Caki2 (cell line): ENCODE measurements at places on chromosomes 13 and 19.

DNA sequence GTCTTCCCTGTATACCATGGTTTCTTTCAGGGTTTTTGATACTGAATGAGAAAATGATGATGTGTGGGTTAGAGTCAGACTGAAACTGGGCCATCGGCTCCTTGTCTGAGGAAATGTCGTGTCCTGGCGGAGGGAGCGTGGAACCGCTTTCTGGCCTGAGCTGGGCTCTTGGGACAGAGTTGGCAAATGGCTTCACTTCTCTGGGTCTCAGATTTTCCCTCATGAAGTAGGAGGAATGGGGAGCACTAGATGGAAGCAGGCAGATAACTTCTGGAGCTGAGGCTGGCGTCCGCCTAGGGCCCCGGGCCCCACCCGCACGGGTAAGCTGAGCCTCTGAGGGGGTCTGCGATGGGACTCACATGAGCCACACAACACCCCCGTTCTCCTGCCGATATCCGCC, 133.3 kb upstream of the WASF3 start:
- no peak for DNase-seq

DNA sequence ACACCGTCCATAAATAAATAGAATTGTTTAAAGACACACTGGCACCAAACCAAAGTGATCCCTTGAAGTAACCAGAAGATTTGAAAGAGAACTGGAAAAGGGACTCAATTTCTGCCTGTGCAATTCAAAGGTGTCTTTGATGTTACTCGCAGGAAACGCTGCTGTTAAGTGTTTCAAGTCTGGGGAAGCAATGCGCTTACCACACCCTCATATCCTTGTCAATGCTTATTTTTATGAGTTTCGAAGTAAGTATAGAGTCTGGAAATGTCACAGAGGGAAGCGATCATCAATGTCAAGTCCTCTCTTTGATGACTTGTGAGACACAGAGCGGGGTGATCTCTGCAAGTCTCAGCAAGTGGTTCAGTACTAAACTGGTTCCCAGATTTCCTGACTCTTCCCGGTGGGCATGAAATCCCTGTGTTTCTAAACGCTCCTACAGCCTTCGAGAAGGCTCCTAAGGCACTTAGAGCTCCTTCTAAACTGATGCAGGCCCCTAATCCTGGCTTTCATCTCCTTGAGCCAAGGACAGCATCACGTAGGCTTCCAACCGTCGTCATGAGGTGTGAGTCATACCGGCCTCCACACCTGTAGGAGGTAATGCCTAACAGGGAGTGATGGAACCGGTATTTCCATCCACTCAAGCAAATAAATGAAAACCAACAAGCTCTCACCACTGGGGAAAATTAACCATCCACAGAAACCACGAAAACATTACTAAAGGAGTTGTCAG, 22.8 kb downstream of the SYDE1 start:
- no peak for DNase-seq

DNA sequence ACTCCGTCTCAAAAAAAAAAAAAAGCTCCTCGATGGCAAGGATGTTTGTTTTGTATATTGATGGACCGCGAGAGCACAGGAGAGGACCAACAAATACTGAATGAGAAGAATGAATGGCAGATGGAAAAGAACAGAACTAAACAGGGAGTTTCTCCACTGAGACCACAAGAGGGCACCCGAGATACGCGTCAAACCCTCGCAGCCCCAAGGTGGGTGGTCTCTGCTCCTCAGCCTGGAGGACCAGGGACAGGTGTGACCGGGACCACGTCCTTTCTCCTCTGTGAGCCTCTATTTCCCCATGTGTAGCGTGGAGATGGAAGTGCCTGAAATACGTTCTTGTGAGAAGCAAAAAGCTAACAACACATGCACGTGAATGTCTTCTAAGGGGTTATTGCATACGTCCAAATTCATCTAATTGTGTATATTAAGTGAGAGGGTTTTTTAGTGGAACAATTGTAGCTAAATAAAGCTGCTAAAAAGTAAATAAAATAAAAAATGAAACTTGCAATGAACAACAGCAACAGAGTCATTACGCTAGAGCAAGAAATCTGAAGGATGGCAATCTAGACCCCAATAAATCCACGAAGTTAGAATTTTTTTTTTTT, 8.3 kb upstream of the CDC42EP5 start:
- DNase-seq: peak; percentile 41

GRCh38 chr19:33569821-33570220, 48.2 kb upstream of the PEPD start:
- DNase-seq: no peak

DNA sequence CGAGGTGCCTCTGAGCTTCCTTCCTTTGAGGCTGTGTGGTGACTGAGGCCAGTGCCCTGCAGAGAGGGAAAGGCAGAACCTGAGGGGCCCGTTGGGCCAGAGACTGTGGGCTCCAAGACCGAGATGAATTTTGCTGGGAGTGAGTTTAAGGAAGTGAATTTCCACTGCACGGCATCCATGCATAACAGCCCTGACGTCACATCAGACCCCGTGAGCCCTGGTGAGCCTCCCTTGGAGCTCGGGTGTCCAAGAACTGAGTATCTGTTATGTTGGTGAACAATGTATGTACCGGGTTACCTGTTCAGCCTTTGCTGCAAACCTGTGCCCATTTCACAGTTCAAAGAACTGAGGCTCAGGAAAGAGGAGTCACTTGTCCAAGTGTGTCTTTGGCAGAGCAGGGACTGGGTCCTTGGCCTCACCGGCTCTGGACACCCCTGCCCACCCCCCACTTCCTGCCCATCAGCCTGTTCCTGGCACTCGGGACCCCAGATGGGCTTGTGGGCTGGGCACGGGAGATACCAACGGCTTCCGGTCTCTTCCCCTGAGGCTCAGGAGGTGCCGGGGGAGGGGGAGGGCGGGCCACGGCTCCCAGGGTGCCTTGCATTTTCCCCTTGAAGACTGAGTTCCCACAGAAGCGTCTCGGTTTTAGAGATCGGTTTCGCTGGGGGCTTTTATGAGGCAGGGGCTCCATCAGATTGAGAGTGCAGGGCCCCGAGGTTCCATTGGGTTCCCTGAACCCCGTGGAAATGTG, 33.7 kb downstream of the NFILZ start:
- DNase-seq: no peak

DNA sequence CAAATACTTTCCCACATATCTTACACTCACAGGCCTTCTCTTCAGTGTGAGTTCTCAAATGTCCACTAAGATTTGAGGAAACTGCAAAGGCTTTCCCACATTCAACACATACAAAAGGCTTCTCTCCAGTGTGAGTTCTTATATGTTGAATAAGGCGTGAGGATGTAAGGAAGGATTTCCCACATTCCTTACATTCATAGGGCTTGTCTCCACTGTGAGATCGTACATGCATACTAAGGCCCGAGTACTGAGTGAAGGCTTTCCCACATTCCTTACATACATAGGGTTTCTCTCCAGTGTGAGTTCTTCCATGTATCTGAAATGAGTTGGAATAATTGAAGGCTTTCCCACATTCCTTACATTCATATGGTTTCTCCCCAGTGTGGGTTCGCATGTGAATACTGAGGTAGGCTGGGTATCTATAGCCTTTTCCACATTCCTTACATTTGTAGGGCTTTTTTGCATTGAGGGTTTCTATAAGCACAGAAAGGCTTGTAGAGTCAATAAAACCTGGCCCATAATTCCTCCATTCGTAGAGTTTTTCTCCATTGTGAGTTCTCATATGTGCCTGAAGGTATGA, 9.6 kb downstream of the ZNF426 start:
- DNase-seq: no peak

GRCh38 chr13:77749344-77749880, 51.9 kb downstream of the SLAIN1 start:
- no peak for DNase-seq

DNA sequence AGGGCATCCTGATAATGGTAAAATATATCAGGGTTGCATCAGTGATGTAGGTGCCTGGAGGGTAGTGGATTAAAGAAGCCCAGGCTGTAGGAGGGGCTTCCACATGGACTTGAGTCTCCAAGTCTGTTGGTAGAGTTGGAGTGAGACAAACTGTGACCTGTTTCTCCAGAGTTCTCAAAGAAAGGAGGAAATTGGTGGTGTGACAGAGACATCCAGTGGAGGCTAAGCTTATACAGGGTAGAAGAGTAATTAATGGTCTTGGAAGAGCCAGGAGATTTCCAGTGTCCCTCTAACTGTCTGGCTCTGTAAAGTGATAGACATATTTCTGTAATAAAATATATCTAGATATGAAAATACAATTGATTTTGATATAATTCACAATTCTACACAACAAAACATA, 61.1 kb downstream of the GPC5 start:
- DNase-seq: no peak

DNA sequence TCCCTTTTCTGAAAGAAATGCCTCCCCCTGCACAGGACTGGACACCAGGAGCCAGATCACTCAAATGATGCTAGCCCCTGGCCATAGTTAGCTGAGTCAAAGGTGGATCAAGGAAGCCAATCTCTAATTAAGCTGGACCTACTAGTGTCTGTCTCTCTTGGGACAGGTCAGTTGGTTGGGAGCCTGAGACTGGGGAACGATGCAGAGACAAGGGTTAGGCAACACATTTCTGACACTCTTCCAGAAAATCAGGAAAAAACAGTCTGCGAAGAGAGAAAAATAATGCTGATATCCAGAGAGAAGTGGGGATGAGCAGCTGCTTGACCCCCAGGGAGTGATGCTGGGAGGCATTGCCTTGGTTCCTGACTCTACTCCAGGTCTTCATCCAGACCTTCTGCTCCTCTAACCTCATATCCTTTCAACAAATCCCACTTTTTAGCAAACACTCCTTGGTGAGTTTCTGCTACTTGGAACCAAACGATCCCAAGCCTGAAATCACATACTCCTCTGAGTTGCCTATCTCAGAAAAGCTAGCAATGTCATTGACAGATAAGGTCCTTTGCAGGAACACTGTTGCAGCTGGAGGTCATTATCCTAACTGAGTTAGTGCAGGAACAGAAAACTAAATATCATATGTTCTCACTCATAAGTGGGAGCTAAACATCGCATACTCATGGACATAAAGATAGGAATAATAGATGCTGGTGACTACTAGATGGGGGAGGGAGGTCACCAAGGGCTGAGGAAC, 369.7 kb downstream of the COG6 start:
- DNase-seq: no peak

GRCh38 chr13:26561651-26562511, 4.4 kb downstream of the WASF3 start:
- DNase-seq: no peak

DNA sequence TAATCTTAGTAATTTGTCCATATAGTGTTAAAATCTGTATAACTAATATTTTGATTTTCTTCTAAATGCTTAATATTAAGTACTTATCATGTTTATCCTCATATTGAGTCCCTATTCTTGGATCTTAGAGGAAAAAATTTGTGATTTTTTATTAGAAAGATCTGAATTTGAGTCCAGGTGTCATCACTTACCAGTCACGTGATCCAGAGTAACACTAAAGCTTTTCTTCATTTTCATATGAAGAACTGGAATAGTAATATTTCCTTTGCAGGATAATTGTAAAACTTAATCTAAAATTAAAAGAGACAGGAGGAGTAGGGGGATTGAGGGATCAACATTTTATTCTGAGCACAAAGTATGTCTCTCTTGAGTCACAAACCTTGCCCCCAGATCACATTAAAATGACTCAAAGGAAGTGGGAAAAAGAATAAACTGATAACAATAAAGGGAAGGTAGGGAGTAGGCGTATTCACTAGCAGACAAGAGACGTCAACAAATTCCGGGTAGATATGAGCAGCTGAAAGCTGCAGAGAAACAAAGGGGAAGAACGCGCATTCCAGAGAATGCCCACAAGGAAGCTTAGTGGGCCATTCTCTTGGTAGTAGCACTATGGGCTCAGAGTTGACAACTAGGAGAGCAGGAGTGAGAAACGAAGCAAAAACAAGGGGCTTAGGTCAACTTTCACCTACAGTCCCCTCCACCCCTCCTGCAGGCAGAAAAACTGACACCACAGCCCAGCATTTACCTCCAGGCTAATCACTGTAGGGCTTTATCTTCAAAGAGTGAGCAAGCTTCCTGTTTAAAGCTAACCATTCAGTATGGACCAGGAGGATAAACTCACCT, 123.1 kb downstream of the SPRY2 start:
- no peak for DNase-seq

- DNase-seq: no peak
Measured at GRCh38 chr19:7918615-7919421, 1.3 kb upstream of the SNAPC2 start.

DNA sequence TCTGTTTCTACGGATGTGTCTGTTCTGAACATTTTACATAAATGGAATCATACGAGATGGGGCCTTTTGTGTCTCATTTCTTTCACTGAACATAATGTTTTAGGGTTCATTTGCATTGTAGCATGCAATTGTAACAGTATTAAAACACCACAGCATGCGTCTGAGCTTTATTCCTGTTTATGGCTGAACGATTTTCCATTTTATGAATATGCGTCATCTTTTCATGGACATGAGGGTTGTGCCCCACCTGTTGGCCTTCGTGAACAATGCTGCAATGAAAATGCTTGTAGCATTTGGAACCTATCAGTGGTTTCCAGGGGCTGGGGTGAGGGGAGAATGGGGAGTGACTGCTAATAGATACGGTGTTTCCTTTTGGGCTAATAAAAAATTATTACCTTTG, 5.1 kb downstream of the OR10H1 start:
- no peak for DNase-seq

DNA sequence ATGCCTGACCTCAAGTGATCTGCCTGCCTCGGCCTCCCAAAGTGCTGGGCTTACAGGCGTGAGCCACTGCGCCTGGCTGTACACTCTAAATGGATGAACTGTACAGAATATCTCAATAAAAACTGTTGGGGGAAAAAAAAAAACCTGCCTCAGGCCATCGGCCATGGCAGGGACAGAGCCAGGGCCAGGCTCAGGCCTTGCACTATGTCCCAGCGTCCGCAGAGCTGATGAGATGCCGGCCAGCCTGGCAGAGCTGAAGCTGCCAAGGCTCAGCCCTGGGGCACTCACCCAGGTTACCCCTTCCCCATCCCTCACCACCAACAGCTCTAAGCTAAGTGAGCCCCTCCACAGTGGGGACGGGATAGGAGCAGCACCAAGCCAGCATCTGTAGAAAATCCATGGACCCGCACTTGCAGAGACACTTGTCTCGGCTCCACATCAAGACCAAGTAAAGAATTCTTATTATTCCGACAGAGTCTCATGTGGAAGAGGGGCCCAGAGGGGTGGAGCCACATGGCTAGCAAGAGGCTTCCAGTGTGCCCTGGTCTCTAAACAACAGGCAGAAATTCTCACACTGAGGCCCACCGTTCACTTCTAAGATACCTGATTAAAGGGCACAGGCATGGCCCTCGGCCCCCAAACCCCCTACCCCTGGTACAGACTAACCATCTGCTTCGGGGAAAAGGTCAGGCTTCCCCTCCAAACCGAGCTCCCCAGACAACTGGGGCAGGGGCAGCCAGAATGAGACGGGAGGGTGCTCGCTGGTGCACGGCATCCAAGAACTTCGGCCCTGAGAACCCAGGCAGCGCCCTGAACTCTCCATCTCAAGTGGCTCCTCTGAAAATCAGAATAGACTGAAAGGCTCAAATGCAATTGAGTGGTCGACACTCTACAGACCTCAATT, 5.8 kb downstream of the PPP6R1 start:
- DNase-seq: no peak

DNA sequence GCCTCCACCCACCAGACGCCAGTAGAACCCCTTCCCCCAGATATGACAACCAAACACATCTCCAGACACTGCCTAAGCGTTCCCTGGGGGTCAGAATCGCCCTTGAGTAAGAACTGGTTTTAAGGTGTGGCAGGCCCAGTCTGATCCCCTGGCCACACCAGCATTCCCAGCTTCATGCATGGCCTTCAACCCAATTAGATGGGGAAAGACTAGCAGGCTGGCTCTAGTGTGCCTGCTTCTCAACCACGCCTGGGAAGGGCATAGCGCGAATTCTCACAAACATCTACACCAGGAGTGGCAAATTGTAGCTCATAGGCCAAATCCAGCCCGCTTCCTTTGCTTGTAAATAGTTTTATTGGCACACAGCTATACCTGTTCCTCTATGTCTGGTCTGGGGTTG, 13.6 kb downstream of the HAUS8 start:
- DNase-seq: no peak
